ENCODE measurements at places on chromosomes 5 and 9.

DNA sequence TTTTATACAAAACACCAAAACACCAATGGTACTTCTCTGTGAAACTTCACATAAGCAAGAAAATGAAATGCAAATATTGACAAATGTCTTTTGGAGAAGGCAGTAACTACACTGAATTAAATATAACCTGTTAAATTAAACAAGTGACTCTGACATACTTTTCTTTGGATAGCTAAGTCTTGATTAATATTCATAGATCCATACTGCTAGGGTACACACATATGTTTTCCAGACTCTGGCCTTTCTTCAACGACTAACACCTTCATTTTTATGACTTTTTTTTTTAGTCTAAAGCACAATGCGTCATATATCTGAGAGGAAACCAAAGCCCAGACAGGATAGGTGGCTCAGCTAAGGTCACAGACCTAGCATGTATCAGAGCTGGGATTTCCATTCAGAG, 263.7 kb downstream of the TENT4A start:
- DNase-seq, result no peak

GRCh38 chr5:58857609-58858008, 274.7 kb downstream of the RAB3C start:
- no peak for DNase-seq

GRCh38 chr9:136079211-136079915, 15.7 kb downstream of the NACC2 start:
- DNase-seq, result no peak

DNA sequence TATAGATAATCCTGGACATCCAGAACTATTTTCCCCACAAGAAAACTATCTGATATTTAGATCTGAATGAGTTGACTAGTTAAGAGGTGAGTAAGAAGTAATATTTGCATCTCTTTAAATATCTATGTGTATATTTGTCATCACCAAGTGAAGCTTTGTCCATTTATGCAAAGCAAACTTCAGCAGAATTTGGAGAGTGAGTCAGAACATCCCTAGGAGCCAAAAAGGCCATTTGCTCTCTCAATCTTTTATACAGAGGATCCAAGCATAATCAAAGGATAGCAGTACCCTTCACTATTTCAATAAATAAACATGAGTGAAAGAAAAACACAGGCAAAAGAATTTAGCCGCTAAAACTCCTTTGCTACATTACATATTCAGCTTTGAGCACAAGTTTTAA, 454.4 kb downstream of the NR2F1-AS1 start:
- DNase-seq, result no peak

- peak; percentile 85 for DNase-seq
These were observed at the start of gene MOB3B for GRCh38 chr9:27529316-27530278. TSS of gene MOB3B (minus strand) at chr9:27529814. CDS start at chr9:27455550, 74,264 bp downstream.

DNA sequence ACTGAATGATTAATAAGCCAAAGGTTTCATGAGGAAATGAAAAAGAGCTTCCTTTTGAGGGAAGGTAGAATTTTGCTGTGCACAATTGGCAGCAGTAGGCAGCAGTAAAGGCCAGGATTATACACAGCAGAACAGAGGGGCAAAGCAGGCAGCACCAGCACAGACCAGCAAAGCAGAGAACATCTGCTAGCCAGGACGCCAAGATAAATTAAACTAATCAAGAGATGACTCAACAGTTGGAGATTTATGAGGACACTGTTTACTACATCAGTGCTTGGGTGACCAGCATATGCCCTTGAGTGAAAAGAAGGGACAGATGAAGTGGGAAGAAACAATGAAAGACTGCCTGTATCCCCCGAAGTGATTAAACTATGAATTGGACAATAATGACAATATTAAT, 871.4 kb upstream of the CDH10 start:
- no peak for DNase-seq

DNA sequence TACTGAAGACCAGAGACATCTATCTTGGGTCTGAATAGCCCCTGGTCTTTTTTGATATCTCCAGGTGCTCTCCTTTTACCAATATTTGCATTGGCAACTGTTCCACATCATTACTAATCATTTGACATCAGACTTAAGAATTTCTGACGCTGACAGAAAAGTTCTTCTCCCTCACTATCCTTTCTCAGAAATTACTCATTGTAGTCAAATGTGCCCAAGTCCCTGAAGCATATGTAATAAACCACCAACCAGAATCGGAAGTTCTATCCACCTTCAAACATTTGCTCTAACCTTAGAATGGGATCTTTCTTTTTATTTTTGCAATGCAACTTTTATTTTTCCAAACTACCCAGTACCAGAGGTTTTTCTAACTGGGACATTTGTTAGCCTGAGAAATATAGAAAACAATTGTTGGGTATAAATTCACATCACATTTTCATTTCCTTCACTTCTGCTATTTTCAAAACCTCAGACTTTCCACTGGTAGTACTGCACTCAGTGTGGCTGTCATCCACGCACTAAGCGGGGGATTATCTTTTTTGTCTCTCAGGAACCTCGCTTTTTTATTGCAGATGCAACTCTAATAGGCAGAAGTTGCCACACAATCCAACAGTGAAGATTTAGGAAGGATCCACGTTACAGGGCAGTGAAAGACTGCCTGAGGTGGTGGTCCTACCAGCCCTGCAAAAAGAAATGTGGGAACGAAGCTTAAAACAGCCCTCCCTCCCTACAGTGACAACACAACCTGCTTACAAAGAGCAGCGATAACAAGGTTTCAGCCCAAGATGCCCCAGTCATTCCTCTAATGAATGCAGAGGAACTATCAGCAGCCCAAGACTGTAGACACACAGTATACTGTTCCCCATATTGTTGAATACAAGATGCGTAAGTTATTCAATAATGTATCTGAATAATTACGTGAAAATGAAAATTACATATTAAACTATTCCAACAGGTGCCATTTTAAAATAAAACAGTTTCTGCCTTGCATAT, 201.2 kb downstream of the EBF1 start:
- DNase-seq, result no peak

GRCh38 chr5:25009063-25009462, 364.3 kb upstream of the CDH10 start:
- no peak for DNase-seq

DNA sequence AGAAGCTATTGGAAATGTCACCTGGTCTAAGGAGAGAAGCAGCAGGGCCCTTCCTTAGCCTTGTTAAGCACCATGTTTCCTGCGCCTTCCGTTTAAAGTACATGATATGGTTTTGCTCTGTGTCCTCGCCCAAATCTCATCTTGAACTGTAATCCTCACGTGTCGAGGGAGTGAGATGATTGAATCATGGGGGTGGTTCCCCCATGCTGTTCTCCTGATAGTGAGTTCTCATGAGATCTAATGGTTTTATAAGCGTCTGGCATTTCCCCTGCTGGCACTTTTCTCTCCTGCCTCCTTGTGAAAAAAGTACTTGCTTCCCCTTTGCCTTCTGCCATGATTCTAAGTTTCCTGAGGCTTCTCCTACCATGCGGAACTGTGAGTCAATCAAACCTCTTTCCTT, 49.7 kb downstream of the PRDM6 start:
- no peak for DNase-seq

- no peak for DNase-seq
These were observed 4.1 kb downstream of the RPL35 start for GRCh38 chr9:124857533-124858162.

GRCh38 chr9:131277910-131278701, 1.8 kb upstream of the FAM78A start:
- peak; percentile 81 for DNase-seq

DNA sequence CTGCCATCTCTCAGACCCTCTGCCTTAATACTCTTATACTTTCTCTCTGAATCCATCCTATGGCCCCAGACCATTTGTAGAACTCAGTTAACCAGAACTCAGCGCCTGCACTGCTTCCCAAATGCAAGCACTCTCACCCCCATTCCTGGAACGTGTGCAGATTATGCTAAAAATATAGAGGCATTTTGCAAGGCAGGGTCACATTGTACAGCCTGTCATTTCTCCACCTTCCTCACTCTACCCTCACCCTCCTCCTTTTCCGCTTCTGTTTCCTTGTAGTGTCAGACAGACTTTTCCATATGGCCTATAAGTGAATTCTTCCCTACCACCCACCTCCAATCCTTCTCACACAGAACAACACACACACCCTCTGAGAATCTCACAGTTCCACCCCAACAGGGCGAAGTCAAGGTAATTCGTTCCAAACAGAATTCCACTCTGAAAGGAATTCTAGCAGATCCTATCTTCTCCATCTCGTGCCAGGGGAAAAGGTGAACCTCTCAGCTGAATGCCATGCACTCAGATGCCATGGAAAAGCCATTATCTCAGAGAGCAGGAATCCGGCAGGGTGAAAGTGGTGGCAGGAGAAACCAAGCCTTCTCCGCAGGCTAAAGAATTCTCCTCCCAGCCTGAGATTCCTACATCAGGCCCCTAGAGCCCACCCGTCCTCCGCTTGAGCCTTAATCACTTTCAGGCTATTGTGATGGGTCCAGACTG, 25.3 kb downstream of the GGTA1 start:
- DNase-seq, result no peak

DNA sequence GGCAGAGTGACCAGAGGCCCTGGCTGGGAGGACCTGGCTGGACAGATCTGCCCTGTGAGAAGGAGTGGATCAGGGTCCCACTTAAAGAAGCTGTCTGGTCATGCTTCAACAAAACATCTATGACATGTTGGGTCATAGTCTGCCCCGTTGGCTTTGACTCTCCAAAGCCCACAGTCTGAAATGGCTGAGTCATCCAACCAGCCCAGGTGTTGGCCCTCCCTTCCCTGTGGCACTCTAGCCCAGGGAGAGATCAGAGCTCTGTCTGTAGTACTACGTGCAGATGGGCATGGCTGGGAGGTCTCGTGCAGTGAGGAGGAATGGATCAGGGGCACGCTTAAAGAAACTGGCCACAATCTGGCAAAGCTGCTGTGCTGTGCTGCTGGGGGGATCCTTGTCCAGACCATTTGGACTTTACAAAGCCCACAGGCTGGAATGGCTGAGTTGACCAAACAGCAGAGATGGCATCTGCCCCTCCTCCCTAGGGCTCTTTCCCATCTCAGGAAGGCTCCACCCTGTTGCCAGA, 206.1 kb downstream of the TUSC1 start:
- DNase-seq, result no peak

DNA sequence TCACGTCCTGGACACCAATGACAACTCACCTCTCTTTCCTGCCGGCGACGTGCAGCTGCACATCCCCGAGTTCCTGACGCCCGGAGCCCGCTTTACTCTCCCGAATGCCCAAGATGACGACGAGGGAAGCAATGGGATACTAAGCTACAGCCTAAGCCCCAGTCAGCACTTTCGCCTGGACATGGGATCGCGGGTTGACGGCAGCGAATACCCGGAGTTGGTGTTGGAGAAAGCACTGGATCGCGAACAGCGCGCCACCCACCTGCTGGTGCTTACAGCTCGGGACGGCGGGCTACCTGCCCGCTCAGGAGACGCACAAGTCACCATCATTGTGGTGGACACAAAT, 1.1 kb downstream of the PCDHAC1 start:
- DNase-seq, result peak; percentile 27

DNA sequence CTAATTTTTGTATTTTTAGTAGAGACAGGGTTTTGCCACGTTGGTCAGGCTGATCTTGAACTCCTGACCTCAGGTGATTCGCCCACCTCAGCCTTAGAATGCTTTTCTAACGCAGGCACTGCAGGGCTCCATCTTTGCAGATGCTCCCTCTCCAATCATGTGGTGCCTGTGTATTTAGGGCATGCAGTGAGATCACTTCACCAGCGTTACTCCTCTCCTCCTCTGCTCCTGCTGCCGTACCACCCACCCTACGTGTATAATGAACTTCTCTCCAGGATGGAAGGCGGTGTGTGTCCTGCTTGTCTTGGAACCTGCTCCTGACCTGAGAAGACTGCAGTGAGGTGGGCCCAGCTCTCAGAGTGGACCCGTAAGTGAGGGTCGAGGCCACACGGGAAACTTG, 13.6 kb upstream of the CFAP157 start:
- DNase-seq, result no peak

GRCh38 chr9:28696960-28697359, 1123.7 kb upstream of the C9orf72 start:
- DNase-seq, result no peak

DNA sequence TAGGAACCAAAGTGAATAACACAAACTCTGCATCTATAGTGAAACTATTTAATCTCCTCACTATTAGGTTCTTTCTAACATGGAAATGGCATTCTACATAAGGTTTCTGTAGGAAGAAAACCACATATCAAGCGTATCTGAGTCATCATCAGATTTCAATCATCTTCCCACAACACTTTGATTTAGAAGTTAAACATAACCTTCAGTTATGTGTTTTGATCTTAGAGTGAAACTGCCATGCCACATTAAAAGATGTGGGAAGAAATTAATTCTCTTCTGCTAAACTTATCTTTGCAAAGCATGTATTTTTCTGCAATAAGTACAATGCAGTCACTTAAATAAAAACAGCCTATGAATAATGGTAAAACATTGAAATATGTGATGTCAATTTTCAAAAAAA, 55.0 kb downstream of the MEF2C start:
- no peak for DNase-seq

- DNase-seq, result no peak
These were observed 3.4 kb downstream of the PCDHGC5 start for GRCh38 chr5:141492168-141492885.

DNA sequence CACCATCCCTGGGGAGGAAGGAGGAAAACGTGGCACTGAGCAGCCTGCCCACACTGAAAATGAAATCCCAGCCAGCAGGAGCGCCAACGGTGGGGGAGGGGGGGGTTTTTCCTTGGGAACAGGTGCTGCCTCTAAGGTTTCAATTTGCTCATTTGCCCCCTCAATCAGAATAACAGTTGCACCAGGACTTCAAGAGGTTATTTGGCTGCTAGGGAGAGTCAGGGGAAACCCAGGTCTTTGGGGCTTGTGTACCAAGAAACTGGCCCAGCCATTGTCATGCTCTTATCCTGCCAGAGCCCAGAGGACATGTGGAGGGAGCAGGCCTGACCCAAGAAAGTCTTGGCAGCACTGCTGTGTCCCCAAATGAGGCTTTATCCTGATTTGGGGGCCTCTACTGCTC, 66.5 kb downstream of the NDFIP1 start:
- no peak for DNase-seq

DNA sequence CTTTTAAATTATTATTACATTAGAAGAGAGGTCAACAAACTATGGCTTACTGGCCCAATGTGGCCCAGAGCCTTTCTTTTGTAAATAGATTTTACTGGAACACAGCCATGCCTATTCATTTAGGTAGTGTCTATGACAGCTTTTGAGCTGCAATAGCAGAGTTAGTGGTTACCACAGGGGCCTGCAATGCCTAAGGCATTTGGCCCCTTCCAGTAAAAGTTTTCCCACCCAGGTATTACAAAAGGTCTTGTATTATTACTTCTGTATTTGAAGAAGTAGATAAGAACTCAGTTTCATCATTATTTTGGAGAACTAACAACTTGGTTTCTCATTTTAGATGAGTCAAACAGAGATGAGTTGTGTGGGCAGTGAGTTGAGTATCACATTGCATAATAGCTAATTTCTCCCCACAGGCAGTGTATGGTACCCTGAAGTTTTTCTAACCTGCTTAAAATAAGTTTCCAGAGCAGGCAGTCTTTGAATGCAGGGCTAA, 9.5 kb downstream of the MTRR start:
- DNase-seq, result no peak

DNA sequence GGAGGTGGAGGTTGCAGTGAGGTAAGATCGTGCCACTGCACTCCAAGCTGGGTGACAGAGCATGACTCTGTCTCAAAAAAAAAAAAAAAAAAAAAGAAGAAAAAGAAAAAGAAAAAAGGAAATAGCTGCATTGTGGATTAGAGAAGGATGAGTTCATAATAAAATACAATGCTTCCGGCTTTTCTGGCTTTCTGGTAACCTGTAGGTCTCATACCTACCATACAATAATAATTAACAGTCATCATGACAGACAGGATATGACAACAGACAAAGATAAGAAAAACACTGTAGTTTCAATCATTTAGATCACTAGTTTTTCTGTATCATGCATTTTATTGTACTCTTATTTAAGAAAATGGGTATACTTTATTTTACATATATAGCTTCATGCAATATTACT, 40.7 kb upstream of the TRPM3 start:
- no peak for DNase-seq

All from NCI-H146 (cell line).